ENCODE measurements at places on chromosomes 11 and 22.
A peak's percentile ranks its signal among the peaks of the same experiment; 100 is the strongest.

DNA sequence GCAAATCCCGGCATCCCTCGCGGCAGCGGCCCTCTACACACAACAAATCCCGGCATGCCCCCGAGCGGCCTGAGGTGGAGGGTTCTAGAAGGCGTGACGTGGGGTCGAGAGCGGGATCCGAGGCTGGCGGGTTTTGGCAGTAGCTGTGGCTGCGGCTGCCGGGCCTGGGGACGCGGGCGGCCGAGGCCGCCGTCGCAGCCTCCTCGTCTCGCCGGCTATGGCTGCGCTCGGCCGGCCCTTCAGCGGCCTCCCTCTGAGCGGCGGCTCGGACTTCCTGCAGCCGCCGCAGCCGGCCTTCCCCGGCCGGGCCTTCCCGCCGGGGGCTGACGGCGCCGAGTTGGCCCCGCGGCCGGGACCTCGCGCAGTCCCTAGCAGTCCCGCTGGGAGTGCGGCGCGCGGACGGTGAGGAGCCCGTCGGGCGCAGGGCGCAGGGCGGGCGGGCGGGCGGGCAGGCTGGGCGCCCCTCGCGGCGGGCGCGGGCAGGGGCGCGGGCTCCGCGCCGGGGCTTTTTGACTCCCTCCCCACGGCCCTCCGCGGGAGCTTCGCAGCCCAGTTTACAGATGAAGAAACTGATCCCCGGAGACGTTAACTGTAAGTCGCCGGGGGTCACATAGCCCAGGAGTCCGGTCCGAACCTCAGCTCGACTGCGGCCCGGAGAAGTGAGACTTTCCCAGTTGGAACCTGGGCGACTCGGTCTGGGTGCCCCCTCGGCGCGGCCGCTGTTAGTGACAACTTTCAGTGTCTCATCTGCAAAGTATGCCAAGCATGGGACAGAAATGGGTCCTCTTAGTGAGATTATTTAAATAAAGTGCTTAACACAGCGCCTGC, at the start of gene CCDC117:
Gene CCDC117 (plus strand): TSS at position 63 of the 828 bp plus-strand sequence. CDS start 155 bp downstream, at position 218.
- DNase-seq = peak; percentile 85

DNA sequence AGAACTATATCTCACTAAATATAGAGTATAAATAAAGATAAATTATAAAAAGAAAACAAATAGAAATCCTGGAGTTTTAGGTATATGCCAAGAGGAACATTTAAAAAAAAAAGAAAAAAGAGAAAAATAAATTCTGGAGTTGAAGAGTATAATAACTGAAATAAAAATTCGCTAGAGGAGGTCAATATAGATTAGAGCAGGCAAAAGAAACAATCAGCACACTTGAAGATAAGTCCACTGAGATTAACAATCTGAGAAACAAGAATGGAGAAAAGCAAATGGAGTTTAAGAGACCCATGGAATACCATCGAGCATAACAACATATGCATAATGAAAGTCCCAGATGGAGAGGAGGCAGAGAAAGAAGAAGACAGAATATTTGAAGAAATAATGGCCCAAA, 14.3 kb upstream of the BEST1 start:
- no peak for DNase-seq

DNA sequence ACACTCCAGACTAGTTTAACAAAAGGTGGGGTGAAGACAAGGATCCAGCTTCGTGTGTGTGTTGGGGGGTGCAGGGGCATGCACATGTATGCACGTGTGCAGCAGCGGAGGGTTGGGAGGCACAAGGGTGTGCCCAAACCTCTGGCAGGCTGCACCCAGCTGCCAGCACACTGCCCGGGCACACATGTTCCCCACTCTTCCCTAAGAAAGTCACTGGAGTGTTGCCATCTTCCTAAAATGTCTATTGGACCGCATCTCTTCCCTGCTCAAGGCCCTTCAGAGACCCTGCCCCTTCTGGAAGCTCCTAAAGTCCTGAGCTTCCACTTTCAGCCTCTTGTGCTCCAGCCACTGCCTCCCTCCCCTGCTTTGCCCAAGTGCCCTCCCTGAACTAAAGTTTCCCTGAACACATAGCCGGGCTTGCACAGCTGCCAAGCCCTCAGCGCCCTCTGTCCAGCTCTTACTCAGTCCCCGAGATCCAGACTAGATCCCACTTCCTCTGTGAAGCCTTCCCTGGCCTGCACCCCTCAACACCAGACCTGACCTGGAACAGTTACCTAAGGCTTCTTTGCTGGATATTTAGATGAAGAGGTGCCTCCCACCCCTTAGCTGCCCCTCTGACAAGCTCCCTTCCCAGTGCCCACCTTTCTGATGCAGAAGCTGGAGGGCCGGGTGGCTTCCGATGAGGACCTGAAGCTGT, 6.0 kb downstream of the CFL1 start:
- DNase-seq = no peak

GRCh38 chr11:63491240-63491587, 247 bp upstream of the PLAAT5 start:
- no peak for DNase-seq

DNA sequence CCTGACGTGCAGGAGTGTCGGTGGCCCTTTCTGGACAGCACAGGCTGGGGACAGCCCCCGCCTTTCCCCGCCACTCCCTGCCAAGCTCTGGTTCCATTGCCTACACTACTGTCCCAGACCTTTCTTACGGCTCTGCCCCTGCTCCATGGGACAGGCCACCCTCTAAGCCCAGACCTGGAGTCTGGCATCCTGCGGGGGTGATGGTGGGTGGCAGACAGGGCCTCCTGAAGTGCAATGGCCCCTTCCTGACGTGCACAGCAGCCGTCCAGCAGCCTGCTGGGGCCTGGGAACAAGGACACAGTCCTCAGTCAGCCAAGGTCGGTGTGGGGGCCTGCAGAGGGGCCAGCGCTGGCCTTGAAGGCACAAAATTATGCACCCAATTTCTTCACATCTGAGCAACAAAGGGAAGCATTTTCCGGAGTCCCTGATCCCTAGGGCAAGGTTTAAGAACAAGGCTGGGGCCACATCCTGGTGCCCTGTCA, 79.7 kb upstream of the KCNQ1OT1 start:
- DNase-seq = no peak

GRCh38 chr11:109819410-109819809, 273.8 kb upstream of the ZC3H12C start:
- no peak for DNase-seq

DNA sequence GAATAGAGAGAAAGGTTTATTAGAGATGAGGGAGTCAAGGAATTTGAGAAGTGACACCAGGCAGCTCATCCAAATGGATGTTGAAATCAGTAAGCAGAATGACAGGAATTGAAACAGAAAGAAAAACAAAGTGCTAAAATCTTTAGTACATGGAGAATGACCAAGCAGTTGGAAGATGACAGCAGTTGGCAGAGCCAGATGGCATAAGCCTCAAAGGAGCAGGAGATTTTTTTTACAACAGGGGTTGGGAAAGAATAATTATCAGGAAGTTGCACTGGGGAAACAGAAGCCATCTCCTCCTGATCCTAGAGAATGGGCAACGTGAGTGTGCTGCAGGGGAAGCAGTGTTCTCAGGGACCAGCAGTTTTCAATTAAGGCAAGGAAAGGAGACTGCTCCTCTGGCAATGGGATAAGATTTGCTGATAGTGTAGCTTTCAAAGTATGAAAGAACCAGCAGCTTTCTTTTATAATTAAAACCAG, 28.9 kb downstream of the RAB39A start:
- no peak for DNase-seq

- no peak for DNase-seq
Observed at GRCh38 chr11:35874751-35875450, 69.0 kb upstream of the LDLRAD3 start.

GRCh38 chr22:39789788-39790187, 103.8 kb downstream of the ENTHD1 start:
- no peak for DNase-seq

DNA sequence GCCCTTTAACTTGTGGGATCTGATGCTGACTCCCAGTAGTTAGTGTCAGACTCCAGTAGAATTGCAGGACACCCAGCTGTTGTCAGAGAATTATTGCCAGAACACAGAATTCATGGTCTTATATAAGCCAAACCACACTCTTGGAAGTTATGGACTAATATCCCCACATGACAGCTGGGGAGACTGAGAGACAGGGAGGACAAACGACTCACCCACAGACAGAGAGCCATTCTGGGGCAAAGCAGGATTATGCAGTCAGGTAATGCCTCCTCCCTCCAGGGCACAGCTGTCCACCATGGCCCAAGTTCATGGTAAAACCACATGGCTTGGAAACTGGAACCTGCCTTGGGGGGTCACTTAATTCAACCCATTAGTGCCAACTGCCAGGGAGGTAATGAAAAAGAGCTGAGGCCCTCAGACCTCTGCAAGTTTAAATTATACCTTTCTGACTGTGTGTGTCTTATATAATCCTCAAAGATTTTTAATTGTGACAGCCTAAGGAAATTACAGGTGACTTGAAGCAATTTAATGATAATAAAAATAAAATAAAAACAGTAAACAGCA, 299.5 kb downstream of the BUD13 start:
- no peak for DNase-seq

- no peak for DNase-seq
Observed at GRCh38 chr11:80034801-80035200, 594.0 kb upstream of the TENM4 start.

DNA sequence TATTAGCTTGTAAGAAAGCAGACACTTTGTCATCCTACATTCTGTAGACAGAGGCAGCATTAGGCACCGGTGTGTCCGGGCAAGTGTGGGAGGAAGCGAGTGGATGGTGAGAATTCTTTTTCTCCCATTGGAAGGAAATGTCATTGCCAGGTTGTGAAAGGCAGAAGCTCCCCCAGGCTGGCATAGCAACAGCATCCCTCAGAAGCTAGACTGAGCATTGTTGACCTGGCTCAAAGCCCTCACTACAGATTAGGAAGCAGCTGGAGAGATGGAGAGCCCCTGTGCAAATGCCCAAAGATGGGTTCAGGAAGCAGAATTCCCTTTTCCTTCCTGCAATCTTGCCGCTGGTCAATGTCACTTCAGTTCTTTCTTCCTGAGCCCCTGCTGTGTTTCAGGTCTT, 1299.3 kb downstream of the TBC1D22A start:
- no peak for DNase-seq

DNA sequence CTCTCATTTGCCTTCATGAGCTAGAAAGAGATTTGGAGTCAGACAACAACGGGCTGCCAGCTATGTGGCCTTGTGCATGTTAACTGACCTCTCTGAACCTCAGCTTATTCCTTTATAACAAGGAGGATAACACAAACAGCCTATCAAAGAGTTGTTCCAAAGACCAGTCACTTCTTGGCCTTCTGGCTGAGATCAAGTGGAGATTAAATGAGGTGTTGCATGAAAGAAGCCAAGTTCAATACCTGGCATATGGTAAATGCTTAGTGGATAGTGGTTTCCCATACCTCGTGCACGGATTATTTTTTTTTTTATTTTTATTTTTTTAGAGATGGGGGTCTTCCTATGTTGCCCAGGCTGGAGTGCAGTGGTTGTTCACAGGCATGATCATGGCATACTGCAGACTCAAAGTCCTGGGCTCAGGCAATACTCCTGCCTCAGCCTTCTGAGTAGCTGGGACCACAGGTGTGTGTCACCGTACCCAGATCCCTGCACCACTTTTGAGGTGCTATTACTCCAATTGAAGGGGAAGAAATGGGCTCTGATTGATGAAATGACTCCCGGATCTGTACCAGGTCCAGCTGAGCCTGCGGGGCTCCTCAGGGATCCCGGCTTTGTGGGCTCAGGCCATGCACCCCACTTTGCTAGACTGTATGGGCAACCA, 4.9 kb downstream of the LGALS1 start:
- no peak for DNase-seq
